ENCODE measurements at places on chromosomes 12 and 14.

GRCh38 chr14:36268121-36268520 is 52.3 kb downstream of the MBIP start:
- DNase-seq: peak; percentile 37

DNA sequence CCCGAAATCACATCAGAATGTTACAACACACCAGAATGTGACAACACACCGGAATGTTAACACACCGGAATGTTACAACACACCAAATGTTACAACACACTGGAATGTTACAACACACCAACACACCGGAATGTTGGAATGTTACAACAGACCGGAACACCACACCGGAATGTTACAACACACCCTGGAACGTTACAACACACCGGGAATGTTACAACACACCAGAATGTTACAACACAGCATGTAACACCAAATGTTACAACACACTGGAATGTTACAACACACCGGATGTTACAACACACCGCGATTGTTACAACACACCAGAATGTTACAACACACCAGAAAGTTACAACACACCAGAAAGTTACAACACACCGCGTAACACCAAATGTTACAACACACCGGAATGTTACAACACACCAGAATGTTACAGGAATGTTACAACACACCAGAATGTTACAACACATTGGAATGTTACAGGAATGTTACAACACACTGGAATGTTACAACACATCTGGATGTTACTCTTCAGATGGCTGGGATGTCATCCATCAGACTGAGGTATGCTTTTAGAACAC is 21.1 kb downstream of the CHFR start:
- DNase-seq: peak; percentile 0

DNA sequence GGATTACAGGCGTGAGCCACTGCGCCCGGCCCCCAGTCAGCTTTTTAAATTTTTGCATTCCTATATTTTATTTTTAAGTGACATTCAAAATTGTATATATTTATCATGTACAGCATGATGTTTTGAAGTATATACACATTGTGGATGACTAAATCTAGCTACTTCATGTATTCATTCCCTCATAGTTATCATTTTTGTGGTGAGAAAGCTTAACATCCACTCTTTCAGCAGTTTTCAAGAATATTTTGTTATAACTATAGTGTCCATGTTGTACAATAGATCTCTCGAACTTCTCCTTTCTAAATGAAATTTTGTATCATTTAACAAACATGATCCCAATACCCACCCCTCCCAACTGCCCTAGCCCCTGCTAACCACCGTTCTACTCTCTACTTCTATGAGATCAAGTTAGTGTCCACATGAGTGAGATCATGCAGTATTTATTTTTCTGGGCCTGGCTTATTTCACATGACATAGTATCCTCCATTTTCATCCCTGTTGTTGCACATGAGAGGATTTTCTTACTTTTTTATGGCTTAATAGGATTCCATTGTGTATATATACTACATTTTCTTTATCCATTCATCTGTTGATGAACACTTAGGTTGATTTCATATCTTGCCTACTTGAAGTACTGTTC is 8.8 kb upstream of the HEBP1 start:
- no peak for DNase-seq

- no peak for DNase-seq
Observed at GRCh38 chr12:70551731-70552130, 85.5 kb downstream of the PTPRB start.

DNA sequence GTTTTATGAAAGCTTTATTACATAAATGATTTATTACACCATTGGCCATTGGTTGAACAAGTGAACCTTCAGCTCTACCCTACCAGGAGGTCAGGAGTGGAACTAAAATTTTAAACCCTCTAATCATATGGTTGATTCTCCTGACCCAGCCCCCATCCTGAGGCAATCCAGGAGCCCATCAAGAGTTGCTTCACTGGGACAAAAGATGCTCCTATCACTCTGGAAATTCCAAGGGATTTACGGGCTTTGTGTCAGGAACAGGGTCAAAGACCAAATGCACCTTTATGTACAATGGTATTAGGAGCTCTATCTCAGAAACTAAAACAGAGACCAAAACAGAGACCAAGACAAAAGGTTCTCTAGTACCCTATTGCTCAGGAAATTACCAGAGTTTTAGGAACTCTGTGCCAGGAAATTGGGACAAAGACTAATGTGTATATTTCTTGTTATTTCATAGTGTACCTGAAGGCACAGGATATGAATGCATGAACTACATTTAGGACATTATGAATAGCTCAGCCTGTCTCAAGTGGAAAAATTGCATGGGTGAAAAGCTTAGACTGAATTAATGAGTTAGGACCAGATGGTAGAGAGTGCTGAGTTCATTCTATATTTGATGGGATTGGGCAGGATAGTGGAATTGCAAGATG is 171.7 kb upstream of the FLRT2 start:
- no peak for DNase-seq

- DNase-seq: no peak
Observed at GRCh38 chr14:24920265-24921075, 129.5 kb downstream of the STXBP6 start.
